ENCODE measurements at places on chromosomes 2 and 18.
A peak's percentile ranks its signal among the peaks of the same experiment; 100 is the strongest.

- DNase-seq, result no peak
Measured at GRCh38 chr18:79851489-79851888, 53.8 kb downstream of the KCNG2 start.

DNA sequence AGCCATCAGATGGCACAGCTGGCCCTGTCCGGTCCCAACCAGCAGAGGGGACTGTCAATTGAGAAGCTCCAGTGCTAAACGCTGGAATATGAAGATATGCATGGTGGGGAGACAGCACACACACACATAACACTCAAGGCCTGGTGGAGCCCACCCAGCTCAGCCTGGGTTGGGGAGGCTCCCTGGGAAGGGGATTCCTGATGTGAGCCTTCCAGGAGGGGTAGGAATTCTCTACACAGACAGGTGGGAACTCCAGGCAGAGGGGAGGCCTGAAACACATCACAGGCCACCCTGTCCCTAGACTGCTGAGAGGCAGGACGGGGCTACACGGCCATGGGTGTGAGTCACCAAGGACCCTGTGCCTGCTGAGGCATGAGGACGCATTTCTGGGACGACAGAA, 49.4 kb upstream of the SH3RF3 start:
- DNase-seq, result no peak

DNA sequence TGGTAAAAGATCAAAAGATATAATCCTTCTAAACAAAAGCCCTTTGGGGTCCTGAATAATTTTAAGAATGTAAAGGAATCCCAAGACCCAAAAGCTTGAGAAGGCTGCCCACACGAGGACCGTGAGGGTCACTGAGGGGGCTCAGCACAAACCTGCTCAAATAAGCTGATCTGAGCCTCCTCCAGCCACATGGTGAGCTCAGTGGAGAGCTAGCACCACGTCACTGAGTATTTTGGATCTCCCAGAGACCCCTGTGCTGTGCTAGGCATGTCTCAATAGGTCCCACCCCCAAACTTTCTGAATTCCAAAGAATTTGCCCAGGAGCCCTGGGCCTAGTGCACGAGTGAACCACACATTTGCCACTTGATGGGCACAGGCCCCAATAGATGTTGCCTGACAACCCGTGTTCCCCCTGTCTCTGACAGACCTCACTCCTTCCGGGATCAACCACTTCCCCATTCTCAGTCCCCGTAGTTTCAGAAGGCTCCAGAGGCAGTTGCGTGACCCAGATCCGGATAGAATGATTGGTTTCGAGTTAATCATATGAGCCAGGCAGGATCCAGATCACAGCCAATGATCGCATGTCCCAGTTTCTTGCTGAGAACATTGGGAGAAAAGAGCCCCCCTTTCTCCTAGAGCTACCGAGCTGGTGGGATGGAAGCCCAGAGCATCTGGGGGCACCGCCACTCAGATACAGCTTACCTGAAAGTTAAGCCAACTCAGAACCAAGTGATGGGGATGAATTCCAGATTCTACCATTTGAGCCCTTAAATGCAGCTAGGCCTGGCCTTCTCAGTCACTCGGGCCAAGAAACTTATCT, 203.8 kb downstream of the TNS1 start:
- DNase-seq, result no peak

DNA sequence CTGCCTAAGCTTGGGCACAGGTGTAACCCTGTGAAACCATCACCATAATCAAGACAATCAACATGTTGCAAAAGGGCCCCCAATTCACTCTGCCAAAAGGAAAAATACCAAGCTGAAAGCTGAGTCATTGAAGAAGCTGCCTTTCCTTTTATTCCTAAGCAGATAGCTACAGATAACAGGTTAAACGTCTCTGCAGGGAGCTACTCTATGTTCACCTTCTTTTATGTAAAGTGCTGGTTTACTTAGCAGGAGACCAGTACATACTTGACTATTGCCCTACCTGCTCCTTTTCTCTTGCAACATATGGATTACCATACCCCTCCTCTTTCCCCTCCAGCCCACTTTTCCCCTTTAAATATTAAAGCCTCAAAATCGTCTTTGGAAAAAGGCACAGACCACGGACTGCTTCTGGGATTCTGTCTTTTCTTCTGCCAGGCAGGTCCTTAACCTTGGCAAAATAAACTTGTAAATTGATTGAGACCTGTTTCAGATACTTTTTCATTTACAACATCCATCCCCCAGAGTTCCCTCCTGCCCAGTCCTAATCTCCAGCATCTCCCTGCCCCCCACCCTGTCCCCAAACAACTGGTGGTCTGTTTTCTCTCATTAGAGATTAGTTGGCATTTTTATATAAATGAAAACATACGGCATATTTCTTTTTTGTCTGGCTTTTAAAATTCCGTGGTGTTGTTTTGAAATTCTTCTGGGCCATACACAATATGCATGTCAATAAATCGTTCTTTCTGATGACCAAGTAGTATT, 37.8 kb upstream of the LDLRAD4 start:
- DNase-seq, result no peak

DNA sequence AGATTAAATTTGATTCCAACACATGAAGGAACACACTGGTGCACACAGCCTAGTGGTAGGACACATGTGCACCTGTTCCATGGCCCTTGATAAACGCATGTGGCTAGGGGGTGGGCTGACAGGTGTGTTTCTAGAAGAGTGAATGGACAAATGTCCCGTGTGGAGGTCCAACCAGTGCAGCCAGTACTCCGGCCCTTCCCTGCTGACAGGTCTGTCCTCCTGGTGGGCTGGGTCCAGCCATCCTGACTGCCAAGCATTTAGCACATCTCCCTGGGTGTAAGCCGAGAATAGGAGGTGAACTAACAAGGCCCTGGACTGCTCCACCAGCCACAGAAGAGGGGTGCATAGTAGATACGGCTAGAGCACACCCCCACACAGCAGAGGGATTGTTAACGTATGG, 258.7 kb upstream of the RAB6C start:
- DNase-seq, result no peak

DNA sequence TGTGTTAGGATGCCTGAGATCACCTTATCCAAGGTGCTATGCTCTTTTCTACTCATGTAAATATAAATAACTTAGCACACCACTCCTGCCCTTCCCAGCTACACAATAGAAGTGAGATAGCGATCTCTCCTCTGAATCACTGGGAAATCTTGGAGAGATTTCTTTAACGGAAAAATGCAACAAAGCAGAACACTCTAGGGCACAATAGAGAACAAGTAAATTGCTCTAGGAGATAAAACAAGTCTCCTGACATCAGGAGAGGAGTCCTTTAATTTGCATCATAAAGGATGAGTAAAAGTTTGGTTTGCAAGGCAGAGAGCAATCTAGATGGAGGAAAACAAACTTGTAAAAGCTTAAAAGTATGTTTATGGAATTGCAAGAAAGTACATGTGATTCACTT, 224.1 kb downstream of the PAX3 start:
- no peak for DNase-seq

- DNase-seq, result no peak
Measured at GRCh38 chr2:4862031-4862430, 830.2 kb upstream of the SOX11 start.

DNA sequence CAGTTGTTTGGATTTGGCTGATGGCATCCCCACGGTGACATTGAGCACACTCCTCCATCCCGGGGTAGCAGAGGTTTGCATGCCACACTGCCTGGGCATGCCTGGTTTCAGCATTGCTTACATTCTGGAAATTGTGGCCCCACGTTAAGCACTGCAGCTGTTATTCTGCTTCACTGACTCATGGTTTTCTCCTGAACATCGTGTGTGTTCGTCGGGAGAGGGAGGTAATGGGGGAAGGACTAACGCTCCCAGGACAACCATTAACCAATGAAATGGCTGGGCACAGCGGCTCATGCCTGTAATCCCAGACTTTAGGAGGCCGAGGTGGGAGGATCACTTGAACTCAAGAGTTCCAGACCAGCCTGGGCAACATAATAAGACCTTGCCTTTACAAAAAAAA, 28.2 kb upstream of the YWHAQ start:
- DNase-seq, result peak; percentile 21

DNA sequence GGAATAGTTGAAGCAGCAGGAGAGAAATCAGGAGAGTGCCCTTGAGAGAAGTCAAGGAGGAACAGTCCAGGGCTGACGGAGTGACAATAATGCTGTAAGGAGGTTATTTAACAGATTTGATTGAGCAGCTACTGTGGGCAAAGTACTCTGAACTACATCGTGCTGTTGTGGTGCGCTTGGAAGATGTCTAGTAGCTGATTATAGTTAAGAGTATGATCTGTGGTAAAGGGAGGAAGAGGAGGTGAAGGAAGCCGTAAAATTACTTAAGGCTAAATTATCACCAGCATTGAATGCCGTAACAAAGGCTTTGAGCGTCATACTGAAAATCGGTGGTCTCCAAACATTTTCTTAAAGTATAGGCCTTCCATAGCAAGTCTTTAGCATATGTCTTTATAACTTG, 4.5 kb downstream of the PCBP1 start:
- no peak for DNase-seq

GRCh38 chr2:190664240-190664639, 15.4 kb downstream of the NAB1 start:
- no peak for DNase-seq

DNA sequence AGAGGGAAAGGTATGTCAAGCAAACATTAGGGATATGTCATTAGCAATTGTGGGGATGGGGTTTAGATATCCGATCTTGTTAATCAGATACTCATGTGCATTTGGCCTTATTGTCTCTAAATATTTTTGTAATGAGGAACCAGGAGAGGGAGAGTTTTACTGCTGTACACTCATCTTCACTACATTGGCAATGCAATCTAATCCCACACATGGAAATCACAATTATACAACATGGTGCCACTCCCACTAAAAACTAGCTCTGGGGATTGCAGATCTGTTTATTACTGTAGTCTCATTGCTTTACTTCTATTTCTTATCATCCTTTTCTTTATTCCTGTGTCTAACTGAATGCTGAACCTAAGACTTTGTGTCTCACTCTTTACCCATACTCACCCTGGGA, 39.6 kb upstream of the KCNJ3 start:
- DNase-seq, result no peak

- DNase-seq, result no peak
Measured at GRCh38 chr2:48265169-48266030, 264.6 kb upstream of the STON1 start.

DNA sequence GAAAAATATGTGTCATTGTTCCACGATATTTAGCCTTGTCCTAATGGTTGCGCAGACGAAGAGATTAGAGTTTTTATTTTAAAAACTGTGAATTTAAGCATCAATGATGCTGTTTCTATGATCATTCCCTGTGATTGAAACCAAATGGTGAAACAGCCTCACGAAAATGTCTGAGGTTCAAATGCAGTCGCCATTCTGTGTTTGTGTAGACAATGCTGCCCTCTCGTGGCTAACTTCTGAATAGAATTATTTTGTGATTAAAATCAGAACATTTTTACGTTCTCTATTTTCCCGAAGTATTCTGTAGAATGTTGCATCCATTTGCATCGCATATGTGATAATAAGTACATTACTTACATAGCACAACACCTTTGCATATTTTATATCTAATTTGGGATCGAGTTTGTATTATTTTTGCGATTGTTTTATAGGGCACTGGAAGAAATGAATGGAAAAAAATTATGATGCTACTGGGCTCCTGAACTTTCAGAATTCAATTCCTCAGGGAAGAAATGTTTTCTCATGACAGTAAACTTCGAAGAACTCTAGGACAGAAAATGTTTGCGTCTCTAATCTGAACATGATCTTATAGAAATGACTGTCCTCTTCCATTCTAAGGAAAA, 54.8 kb upstream of the CREB1 start:
- no peak for DNase-seq

GRCh38 chr2:8264981-8265380, 416.9 kb upstream of the ID2 start:
- DNase-seq, result no peak

GRCh38 chr2:21228041-21228895, 104.5 kb downstream of the TDRD15 start:
- no peak for DNase-seq

DNA sequence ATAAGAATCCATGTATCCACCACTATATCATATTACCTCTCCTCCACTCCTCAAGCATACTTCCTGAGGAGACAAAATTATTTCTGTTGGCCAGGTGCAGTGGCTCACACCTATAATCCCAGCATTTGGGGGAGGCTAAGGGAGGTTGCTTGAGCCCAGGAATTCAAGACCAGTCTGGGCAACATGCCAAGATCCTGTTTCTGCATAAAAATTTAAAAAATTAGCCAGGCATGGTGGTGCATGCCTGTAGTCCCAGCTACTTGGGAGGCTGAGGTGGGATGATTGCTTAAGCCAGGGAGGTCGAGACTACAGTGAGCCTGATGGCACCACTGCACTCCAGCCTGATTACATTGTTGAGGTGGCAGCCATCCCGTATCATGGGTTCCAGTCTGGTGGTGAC, 9.2 kb downstream of the INHA start:
- no peak for DNase-seq

GRCh38 chr18:60838677-60839076, 466.1 kb upstream of the MC4R start:
- DNase-seq, result no peak

DNA sequence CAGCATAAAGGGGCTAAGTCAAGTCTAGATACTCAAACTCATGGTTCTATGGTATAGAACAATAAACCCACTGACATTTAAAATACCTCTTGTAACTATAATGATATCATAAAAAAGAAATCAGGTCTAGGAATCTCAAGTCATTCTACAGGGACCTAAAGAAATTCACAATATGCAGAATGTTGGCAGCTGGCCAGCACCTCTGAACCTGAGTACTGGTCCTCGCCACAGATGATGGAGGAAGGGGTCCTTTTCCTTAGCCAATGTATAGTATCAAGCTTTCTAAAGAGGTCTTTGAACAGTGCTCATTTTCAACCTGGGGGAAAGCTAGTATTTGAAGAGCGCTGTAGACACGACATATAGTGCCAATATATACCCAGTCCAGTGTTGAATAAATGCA, 108.4 kb upstream of the ITGB6 start:
- DNase-seq, result no peak

DNA sequence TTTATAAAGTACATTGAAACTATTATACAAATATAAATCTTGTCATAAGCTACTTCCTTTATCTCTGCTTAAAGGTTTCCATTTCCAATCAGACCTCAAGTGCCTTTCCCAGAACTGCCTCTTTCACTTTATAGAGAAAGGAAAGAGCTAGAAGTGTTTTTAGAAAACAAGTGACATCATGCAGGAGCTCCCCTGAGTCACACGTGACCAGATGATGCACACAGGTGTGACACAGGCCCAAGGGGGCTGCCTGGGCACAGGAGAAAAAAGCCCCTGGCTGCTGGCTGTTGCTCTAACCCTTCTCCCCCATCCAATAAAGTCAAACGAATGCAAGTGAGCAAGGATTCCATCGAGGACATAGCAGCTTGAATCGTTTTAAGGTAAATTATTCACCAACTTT, 21.4 kb upstream of the SH3BP4 start:
- DNase-seq, result no peak

DNA sequence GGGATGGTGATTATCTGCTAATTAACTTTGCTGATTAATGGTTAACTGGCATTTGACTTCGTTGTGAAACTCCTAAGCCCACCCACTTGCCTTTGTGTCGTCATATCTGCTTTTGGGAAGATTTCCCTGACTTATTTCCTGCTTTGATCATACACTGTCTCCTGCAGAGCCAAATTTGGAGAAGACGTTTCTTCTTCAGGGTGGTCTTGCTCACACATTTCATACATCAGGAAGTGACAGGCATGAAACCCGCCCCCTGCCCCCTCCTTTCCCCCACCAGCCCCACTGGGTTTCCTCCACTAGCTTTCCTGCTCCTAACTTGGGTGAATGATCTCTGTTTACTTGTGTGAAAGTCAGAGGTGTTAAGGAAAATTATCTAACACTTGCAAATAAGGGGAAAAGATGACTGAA, 300.1 kb downstream of the TSN start:
- no peak for DNase-seq

- no peak for DNase-seq
Measured at GRCh38 chr2:74501335-74502071, 2.1 kb upstream of the LBX2 start.

GRCh38 chr2:174286172-174286571, 37.8 kb upstream of the OLA1 start:
- no peak for DNase-seq

All from AG04450 (cell line).